M059J (cell line): ENCODE measurements at places on chromosomes 12 and 14. TPM values are rescaled to one million over a fixed set of nuclear protein-coding genes. Genes with fewer than 3 reads are reported as not detected.

GRCh38 chr14:44112774-44113460 lies 394.2 kb downstream of the FSCB start:
- DNase-seq = no peak

DNA sequence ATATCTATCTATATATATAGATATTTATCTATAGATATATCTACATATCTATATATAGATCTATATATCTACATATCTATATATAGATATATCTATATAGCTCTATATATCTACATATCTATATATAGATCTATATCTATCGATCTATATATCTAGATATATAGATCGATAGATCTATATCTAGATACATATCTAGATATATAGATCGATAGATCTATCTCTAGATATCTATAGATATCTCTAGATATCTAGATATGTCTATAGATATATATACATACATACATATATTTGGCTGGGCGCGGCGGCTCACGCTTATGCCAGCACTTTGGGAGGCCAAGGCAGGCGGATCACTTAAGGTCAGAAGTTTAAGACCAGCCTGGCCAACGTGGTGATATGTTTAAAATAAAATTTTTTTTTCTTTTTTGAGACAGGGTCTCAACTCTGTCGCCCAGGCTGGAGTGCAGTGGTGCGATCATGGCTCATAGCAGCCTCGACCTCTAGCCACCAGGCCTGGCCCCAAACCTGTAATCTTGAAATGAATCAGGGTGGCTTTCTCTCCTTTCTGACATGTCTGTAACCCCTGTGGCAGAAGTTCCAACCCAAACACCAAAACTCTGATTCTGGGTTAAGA lies 18.1 kb downstream of the ARPC3 start:
- no peak for DNase-seq

GRCh38 chr12:24728366-24728765 lies 220.5 kb downstream of the BCAT1 start:
- peak; percentile 42 for DNase-seq

DNA sequence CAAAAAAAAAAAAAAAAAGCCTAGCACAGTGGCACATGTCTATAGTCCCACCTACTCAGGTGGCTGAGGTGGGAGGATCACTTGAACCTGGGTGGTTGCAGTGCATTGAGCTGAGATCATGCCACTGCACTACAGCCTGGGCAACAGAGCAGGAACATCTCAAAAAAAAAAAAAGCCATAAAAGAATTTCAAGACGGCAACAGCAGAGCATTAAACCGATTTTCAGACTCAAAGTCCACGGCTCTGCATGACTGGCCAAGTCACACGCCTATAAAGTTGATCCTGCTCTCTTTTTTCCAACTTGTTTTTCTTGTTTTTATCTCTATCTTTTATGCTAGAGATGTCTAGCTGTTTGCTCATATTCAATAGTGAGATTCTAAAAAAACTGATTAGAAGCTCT lies 45.3 kb downstream of the FBXO34 start:
- no peak for DNase-seq

NEDD1 gene
- total RNA-seq = 45.2 and 46.7 TPM in 2 replicates

RHNO1 gene
- 68.6 and 69.4 TPM in 2 replicates for total RNA-seq

TAS2R42 gene
- not detected in 2 replicates for total RNA-seq
